ENCODE measurements at places on chromosomes 4 and X.

DNA sequence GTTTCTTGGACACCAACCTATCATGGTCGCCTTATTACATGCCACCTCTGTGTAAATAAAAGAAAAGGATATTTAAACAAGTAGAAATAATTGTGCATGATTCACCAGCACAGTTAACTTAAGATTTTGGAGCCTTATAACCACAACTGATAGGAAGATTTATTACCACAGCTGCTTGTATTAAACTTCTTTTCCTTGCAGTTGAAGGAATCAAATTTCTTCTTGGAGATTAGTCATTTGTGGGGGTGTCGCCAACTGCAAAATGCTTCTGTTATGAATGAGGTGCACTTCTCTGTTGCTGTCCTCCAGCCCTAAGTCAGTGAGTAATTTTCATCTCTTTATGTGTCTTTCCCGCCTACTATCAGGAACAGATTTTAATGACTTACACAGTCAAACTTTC is 73.3 kb downstream of the OR13H1 start:
- no peak for DNase-seq
- H3K27me3 ChIP-seq, result no peaks in the 10 kb centered on the region
- no peaks in the 10 kb centered on the region for H3K4me1 ChIP-seq
- H3K36me3 ChIP-seq, result no peaks in the 10 kb centered on the region
- no peak overlapping the region for H3K27ac ChIP-seq

DNA sequence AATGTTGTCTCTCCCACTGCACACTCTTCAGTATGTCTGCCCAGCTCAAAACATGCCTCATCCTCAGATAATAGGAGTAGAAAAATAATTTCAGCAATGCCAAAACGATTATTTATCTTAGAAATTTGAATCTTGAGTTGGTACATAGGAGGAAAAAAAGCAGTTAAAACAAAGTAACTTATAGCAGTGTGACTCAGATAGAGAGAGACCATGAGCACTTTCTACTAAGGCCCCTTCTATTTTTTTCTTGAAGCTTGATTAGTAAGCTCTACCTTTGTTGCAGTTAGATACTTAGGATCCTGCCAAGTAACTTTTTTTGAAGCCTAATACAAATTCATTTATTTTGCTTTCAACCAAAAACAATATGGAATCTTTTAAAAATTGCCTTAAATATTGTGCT is 212.3 kb downstream of the MAD2L1 start:
- H3K4me3 ChIP-seq, result no peak overlapping the region
- no peak overlapping the region for H3K27ac ChIP-seq
- H3K36me3 ChIP-seq, result no peaks in the 10 kb centered on the region
- no peak for DNase-seq
- no peaks in the 10 kb centered on the region for H3K4me1 ChIP-seq

GRCh38 chrX:148658115-148658730 is 157.8 kb downstream of the AFF2 start:
- no peak for DNase-seq
- H3K27me3 ChIP-seq, result no peaks in the 10 kb centered on the region
- no peaks in the 10 kb centered on the region for H3K4me1 ChIP-seq

- no peak overlapping the region for H3K4me3 ChIP-seq
- no peak for DNase-seq
- H3K27me3 ChIP-seq, result no peaks in the 10 kb centered on the region
- H3K4me1 ChIP-seq, result no peaks in the 10 kb centered on the region
These were observed 224.5 kb downstream of the PCDH18 start for GRCh38 chr4:137307806-137308205.

GRCh38 chr4:8771666-8772065 is 100.0 kb downstream of the HMX1 start:
- no peak overlapping the region for H3K27ac ChIP-seq
- no peak for DNase-seq
- H3K4me3 ChIP-seq, result no peak overlapping the region
- H3K4me1 ChIP-seq, result no peaks in the 10 kb centered on the region

DNA sequence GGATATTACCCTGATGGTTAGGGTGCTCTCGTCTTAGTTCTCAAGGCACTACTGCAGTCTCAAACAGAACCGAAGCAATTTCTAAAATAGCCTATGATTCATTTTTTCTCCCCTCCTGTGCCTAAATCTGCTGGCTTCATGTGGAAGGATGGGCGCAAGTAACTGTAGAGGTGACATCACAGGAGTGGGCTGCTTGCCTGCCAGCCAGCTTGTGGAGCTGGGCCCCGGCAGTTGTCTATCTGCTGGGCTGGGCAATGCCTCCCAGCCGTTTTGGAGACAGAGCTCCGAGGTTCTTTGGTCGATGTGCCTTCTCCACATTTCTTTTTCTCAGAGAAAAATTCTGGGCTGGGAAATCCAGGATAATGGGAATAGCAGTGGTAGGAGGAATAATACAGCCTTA is 34.3 kb upstream of the CITED1 start:
- DNase-seq, result no peak
- H3K4me3 ChIP-seq, result no peak overlapping the region
- no peaks in the 10 kb centered on the region for H3K36me3 ChIP-seq
- peaks cover 12% of the 10 kb centered on the region for H3K27me3 ChIP-seq
- H3K27ac ChIP-seq, result no peak overlapping the region
- H3K4me1 ChIP-seq, result no peaks in the 10 kb centered on the region

DNA sequence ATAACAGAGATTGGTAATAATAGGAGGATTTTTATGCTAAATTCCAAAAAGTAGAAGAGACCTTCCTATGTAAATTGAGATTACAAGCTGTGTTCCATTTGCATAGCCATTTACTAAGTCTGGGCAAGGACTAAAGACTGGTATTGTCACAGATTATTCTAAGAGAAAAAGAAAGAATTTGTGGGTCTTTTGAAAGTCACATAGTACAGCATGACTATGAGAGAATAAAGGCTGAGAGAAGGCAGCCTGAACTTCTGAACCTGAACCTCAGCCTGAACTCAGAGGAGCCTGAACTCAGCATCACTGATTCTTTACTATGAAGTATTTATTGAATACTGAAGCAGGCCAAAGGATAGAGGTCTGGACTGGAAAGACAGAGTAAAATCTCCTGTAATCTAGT is 297.5 kb downstream of the STPG2 start:
- no peak for DNase-seq

DNA sequence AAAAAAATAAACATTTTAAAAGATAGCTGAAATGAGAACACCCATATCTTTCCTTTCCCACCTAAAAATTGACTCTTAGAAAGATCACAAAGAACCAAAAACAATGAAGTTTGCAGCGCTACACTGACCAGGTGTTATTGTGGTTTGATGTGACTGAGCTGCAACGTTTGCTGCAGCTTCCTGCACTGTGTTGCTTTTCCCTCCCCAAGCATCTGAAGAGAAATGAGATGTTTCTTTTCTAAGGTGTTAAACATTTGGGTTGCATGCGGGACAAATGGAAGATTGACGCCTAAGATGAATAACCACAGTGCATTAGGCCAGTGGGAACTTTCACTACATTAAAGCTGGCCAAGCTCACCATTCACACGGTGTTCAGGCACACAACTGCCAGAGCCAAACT is 8.9 kb downstream of the LEF1 start:
- H3K4me1 ChIP-seq, result no peaks in the 10 kb centered on the region
- H3K36me3 ChIP-seq, result no peaks in the 10 kb centered on the region
- H3K27ac ChIP-seq, result no peak overlapping the region
- H3K4me3 ChIP-seq, result no peak overlapping the region

GRCh38 chrX:68880846-68881552 is 52.2 kb downstream of the EFNB1 start:
- peaks cover 15% of the 10 kb centered on the region for H3K4me1 ChIP-seq
- H3K36me3 ChIP-seq, result no peaks in the 10 kb centered on the region
- DNase-seq, result no peak

DNA sequence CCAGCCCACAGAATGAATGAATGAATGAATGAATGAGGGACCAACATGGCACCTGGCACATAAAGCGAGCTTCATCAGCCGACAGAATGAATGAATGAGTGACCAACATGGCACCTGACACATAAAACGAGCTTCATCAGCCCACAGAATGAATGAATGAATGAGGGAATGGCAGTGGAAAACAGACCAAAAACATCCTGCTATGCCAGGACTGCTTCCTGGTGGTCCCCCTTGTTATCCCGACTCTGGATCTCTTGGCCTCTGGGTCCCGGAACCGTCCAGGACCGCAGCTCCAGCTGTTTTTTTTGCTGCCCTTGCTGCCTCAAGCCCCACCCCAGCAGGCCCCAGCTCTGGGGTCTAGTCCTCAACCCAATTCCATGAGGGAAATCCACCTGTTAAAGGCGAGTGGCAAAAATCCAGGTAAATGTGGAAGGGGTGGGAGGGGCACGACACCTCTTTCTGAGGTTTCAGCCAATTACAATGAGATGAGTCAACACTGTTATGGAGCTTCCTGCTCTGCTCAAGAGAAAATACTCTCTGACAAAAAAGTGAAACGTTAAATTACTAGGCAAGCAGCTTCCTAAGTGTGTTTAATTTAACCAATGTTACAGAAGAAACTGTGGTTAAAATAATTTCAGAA is 72.0 kb upstream of the MTNR1A start:
- H3K4me1 ChIP-seq, result no peaks in the 10 kb centered on the region
- no peaks in the 10 kb centered on the region for H3K27me3 ChIP-seq
- no peak overlapping the region for H3K27ac ChIP-seq
- H3K4me3 ChIP-seq, result no peak overlapping the region

- no peaks in the 10 kb centered on the region for H3K36me3 ChIP-seq
- H3K4me1 ChIP-seq, result no peaks in the 10 kb centered on the region
- H3K27ac ChIP-seq, result no peak overlapping the region
- no peak overlapping the region for H3K4me3 ChIP-seq
- H3K27me3 ChIP-seq, result no peaks in the 10 kb centered on the region
These were observed 74.0 kb downstream of the MAOB start for GRCh38 chrX:43808231-43808630.

DNA sequence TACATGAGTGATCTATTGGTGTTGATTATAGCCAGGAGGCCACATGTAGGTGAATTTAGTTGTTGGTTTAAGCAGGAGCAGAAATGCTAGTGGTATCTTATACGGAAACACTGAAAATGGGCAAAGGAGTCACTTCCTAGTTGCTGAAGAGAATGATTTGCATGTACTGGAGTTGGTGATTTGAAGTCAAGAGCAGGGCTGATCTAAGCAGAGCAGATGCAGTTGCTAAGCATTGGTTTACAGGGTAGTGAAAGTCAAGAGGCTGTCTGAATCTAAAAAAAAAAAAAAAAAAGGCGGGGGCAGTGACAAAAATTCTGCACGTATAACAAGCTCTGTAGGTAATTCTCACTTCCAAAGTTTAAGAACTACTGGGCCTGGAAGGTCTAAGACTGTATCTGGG is 90.4 kb upstream of the HPRT1 start:
- H3K4me3 ChIP-seq, result no peak overlapping the region
- no peak for DNase-seq
- H3K27ac ChIP-seq, result no peak overlapping the region
- no peaks in the 10 kb centered on the region for H3K36me3 ChIP-seq

GRCh38 chr4:76830964-76831703 is 66.8 kb downstream of the SOWAHB start:
- H3K27ac ChIP-seq, result no peak overlapping the region
- H3K4me1 ChIP-seq, result no peaks in the 10 kb centered on the region
- DNase-seq, result no peak
- no peaks in the 10 kb centered on the region for H3K36me3 ChIP-seq
- H3K4me3 ChIP-seq, result no peak overlapping the region
- H3K27me3 ChIP-seq, result no peaks in the 10 kb centered on the region

- H3K36me3 ChIP-seq, result no peaks in the 10 kb centered on the region
- H3K27ac ChIP-seq, result no peak overlapping the region
- no peaks in the 10 kb centered on the region for H3K27me3 ChIP-seq
- H3K4me1 ChIP-seq, result no peaks in the 10 kb centered on the region
These were observed 466.1 kb upstream of the GRID2 start for GRCh38 chr4:91837608-91838029.

DNA sequence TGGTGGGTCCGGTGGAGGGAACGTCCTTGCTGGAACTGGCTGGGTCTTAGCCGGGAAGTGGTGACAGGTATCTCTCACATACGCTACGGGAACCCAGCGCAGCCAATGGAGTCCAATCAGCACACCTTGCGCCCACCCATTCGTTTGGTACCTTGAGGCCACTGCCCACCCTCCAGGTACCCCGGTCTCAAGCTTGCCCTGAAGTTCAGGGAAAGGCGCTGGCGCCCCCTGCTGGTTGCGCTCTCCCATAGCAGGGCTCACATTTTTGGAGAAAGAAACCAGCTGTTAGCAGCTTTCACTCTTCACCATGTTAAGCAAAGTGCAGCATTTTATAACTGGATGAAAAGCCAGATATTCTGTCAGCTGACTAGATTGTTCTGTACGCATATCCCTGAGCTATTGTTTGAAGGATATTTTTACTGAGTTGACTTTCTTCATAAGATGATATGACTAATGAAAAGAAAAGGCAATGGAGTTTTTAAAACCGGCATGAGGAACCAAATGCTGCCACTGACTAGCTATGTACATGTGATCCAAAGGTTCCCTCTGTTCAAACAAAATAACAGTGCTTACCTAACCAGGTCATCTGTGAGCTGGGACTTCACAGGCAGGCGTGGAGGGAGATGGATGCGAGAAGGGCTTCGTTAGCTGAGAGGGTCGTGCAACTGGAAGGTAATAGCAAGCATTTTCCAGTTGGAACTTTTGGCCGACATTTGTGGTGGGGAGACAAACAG is 43.7 kb downstream of the OTOP1 start:
- H3K27me3 ChIP-seq, result no peaks in the 10 kb centered on the region
- no peak for DNase-seq
- no peaks in the 10 kb centered on the region for H3K36me3 ChIP-seq
- no peak overlapping the region for H3K4me3 ChIP-seq

GRCh38 chrX:95435198-95435597 is 1249.4 kb upstream of the DIAPH2 start:
- H3K4me1 ChIP-seq, result no peaks in the 10 kb centered on the region
- DNase-seq, result no peak
- H3K4me3 ChIP-seq, result no peak overlapping the region

GRCh38 chr4:106604319-106605051 is 235.9 kb upstream of the GIMD1 start:
- no peak for DNase-seq
- H3K4me3 ChIP-seq, result no peak overlapping the region
- no peaks in the 10 kb centered on the region for H3K27me3 ChIP-seq

DNA sequence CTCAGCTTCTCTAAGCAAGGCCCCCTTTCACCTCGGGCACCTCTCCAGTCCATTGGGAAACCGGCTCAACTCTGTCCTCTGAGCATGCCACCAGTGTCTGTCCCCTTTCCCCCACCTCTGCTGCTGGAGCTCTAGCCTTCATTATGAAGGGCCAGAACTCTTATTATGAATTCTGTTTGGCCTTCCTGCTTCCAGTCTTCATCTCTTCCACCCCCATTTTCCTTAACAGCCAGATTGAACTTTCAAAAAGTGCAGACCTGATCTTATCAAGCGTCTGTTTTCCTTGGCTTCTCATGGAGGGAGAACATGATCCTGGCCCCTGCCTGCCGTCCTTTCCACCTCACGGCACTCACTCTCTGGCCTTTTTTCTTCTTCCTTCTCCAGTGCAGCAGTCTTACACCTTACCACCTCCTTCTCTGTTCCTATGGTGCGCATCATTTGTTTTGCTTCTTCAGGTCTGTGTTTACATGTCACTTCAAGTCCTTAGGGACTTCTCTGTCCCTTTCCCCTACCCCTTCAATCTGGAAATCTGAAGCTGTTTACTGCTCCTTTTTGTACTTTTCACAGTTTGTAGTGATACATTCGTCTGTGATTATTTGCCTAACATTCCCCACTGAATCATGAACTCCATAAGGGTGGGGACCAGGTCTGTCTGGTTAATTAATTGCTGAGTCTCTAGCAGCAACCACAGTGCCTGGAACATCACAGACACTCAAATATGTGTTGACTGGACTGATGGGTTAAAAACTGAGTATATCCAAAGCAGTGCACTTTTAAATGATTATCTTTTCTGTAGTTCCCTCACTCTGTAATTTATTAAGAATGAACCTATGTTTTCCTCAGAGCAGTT is 55.8 kb downstream of the FNIP2 start:
- no peak overlapping the region for H3K4me3 ChIP-seq
- H3K36me3 ChIP-seq, result no peaks in the 10 kb centered on the region
- peaks cover 19% of the 10 kb centered on the region for H3K4me1 ChIP-seq
- H3K27me3 ChIP-seq, result no peaks in the 10 kb centered on the region
- DNase-seq, result no peak
